Ascending aorta (tissue), 2 donors: ENCODE measurements at places on chromosomes 6 and 20.

DNA sequence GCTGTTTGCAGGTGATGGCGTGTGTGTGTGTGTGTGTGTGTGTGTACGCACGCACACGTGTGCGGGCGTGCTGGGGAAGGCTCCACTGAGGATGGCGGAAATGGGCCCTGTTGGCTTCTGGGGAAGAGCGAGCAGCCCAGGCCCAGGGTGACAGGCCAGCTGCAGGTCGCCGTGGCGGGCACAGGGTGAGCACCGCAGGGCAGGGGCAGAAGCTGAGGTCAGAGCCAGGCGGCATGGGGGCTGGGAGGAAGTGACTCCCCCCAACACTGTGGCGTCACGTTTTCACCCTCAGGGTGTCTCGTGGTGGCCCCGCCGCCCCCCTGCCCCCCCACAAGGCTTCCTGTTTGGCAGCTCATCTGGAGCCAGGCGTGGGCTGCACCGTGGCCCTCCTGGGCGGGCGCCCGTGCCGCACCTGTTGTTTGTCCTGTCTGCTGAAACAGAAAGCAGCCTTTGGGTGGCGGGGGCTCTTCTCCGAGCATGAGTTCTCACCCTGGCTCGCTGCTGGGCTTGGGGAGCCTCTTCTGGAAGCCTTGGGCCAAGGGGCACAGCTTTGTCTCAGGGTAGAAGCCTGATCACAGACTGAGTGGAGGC is 7.1 kb downstream of the RBM38 start:
- DNase-seq: peak; percentile 79

DNA sequence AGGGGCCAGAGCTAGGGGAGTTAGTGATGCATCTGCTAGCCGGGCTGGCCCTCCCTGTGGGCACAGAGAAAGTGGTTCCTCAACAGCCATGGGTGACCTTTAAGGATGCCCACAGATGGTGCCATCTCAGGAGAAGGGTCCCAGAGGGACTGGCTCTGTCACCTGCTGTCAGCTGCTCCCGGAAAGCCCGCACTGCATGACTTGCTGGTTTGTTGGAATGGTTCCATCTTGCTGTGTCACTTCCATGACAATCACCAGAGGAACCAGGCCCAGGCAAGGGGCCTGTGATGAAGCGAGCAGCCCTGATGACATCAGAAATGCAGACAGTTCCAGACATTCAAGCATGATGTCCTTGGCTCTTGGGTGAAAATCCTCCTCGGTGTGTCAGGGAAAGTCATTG is 125.2 kb downstream of the PHACTR3 start:
- DNase-seq: no peak

DNA sequence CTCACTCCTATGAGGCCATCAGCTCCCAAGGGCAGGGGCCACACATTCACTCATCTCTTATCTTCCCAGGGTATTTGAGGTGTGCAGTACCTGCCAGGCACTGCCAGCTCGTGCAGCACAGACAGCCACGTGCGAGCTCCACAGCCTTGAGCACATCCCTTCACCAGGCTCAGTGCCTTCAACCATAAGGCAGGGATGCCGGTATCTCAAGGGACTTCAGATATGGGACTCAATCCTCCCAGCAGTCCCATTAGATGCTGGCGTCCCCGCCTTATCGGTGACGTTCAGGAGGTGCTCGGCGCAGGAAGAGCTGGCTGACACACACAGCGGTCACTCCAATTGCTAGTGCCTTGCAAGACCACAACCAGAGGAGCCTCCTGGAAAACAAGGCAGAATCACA is 47.0 kb downstream of the EZR start:
- DNase-seq: no peak

- DNase-seq: no peak
These were observed 28.3 kb downstream of the PPP1R16B start for GRCh38 chr20:38833857-38834164.

DNA sequence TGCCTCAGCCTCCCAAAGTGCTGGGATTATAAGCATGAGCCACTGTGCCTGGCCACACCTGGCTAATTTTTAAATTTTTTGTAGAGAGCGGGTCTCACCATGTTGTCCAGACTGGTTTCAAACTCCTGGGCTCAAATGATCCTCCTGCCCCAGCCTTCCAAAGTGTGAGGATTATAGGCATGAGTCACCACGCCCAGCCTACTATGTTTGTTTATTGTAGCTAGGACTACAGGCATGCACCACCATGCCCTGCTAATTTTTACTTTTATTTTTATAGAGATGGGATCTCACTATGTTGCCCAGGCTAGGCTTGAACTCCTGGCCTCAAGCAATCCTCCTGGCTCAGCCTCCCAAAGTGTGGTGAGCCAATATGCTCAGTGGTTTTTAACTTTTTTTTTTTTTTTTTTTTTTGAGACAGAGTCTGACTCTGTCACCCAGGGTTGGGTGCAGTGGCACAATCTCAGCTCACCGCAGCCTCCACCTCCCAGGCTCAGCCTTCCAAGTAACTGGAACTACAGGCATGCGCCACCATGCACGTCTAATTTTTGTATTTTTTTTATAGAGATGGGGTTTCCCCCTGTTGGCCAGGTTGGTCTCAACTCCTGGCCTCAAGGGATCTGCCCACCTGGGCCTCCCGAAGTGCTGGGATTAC is 12.0 kb upstream of the DDX43 start:
- no peak for DNase-seq

GRCh38 chr20:19008497-19008896 is 194.9 kb downstream of the SCP2D1 start:
- DNase-seq: no peak

DNA sequence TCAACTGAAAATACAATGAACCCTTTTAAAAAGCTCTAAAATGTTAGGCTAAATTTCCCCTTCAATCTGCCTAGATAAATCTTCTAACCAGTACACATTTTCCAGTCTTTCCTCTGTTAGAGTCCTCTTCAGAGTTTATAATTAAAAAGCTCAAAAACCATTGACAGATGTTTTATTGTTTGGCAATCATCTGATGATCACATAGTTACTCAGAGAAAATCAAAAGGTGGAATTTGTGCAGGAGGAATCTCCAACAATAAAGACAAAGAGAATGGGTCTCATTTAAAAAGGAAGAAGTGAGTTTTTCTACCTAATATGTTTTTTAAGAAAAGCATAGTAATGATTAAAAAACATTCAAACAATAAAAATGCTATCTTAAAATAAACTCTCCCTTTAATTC is 3.1 kb downstream of the TRAPPC3L start:
- DNase-seq: no peak

DNA sequence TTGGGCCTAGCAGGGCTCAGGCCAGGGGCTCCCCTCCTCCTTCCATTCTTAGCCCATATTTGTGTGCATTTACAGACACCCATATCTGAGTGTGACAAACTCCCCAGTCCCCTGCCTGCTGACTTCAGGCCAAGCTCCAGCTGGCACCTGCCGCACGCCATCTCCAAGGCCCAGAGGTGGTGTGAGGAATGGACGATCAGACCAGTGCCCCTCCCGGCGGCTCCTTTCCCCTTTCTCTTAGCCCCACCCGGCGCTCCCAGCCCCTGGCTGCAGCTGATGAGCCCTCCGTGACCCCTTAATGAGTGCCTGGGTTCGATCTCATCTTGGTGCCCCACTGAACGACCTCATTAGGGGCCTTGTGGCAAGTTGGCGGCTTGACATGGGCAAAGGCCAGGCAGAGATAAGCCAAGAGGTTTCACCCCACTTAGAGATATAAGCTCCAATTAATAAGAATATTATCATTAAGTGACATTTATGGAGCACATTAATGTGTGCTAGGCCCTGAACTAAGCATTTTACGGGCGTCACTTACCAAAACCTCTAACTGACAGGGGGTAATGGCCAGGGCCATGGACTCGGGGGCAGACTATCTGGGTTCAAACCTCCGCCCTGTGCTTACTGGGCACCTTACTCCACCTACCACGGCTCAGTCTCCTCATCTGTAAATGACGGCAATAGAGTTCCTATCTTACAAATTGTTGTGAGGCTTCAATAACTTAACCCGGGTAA is 17.5 kb downstream of the ADA start:
- no peak for DNase-seq

GRCh38 chr6:135319819-135320218 is 138.7 kb downstream of the MYB start:
- DNase-seq: no peak

- no peak for DNase-seq
These were observed 842.0 kb upstream of the FLRT3 start for GRCh38 chr20:15179381-15179780.

DNA sequence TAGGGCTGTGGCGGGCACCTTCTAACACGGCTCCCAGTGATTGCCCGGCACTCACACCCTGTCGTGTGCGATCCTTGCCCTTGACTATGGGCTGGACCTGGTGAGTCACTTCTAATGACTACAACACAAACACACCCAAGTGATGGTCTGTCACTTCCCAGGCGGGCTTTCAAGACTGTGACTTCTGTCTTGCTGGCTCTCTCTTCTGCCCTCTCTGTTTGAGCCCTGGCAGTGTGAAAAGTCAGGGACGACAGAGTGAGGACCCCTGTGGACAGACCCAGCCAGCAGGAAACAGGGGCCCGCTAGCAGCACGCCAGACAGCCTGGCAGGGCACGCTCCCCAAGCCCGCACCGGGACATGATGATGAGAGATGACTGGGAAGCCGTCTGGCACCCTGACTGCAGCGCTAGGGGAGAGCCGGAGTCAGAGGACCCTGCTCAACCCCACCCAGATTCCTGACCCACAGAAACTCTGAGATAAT is 43.0 kb downstream of the KIF16B start:
- DNase-seq: no peak

DNA sequence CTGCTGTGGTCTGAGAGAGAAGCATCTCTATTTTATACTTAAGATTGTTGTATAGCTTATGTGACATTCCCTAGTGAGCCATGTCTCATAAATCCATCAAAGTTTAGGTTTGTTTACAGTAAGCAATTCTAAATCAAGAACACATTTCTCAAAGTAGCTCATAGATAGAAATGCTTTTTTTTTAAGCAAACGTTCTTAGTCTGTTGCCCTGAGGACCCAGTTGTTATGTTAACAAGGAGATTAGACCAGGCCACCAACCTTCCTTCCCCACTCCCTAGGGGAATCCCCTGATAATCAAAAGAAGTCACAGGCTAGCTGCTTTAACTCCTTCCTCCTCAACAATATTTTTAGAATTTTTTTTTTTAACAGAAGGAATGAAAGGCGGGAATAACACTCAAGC is 169.0 kb downstream of the FUT9 start:
- no peak for DNase-seq

GRCh38 chr6:43052842-43053544 is 658 bp downstream of the CUL7 start:
- no peak for DNase-seq

GRCh38 chr6:107075951-107076381 is 39.3 kb downstream of the BEND3 start:
- no peak for DNase-seq

DNA sequence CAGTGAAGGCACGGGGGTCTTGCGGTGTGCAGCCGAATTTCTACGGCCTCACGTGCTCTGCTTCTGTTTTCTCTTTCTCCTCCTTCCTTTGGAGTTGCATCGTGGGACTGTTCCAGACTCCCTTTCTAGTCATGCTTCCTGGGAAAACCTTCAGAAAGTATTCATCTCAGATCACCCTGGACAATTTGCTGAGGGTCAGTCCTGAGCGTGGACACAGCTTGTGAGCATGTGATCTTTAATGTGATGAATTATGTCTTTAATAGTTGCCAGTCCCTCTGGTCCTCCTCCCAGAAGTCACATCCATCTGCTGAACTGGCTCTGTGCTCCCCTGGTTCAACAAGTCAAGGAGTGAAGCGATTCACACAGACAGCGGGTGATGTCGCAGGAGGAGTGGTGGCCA is 145.0 kb upstream of the PDE10A start:
- DNase-seq: no peak

DNA sequence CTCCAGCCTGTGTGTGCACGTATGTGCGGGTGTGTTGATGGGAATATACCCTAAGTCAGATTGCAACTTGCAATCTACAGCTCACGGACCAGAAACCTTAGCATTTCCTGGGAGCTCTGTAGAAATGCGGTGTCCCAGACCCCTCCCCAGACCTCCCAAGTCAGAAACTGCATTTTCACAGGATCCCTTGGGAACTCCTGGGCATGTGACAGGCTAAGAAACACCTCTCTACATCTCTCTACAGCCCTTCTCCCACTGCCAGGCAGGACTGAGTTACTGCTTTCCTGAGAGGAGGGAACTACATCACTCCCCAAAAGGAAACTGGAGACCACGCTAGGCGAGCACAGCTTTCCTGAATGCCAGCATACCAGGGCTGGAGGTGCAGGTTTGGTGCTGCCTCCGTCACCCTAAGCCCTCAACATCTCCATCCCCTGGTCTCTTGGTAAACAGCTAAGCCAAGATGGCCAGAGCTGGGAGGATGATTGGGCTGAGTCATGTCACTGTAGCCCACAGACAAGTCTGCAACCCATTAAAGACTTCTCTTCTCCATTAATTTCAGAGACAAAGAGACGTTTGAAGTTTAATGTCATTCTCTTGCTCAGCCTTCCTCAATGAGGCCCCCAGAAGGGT is 194.4 kb downstream of the BMP7 start:
- DNase-seq: no peak

- DNase-seq: peak; percentile 84
These were observed 792 bp downstream of the SNAP25 start for GRCh38 chr20:10219452-10219791.
